ENCODE measurements at places on chromosomes 13 and 19.

GRCh38 chr19:4089946-4090345 is 23.2 kb upstream of the ZBTB7A start:
- DNase-seq, result no peak

GRCh38 chr19:6464070-6464873 is at the start of gene CRB3:
Gene CRB3, plus strand, starts transcription at chr19:6464271. Its CDS starts 431 bp downstream, at chr19:6464702.
- DNase-seq, result peak; percentile 44

DNA sequence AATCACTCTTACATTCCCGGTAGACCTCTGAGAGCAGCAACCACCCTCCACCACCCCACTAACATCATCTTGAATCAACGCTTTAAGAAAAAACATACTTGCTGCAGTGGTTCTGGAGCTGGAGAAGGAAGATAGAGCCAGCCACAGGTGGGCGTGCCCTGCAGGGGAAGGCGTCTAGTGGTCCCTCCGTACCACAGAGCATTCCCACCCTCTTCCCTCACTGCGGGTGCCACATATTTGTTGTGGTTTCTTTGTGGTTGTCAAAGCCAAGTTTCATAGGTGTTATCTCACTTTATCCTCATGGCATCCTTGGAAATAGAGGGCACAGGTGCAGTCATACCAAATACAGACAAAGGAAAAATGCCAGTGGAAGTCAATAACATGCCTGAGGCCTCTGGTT is 22.2 kb downstream of the COL4A2 start:
- DNase-seq, result no peak

DNA sequence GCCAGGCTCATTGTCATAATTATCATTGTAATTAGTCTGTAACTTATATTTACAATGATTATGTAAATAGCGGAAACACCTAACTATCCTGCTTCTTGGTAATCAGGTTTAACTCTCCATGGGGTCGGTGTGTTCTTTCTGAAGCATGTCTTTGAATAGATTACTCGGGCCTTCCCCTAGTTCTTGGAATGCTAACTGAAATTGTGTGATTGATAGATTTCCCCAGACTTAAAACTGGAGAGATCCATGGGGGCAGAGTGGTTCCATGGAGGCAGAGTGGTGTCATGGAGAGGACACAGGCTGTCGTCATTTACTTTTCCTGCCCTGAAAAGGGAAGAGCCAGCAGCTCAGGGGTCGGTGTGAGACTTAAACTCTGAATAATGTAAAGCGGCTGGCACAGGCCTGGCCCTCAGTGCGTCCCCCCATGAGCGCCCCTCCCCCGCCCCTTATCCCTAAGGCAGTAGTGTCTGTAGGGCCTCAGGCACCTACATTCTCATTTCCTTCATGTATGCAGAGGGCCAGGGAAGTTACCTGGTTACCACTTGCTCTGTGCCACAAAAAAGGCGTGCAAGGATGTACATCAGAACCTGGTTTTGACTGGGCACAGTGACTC is 225.1 kb downstream of the TM9SF2 start:
- DNase-seq, result no peak

DNA sequence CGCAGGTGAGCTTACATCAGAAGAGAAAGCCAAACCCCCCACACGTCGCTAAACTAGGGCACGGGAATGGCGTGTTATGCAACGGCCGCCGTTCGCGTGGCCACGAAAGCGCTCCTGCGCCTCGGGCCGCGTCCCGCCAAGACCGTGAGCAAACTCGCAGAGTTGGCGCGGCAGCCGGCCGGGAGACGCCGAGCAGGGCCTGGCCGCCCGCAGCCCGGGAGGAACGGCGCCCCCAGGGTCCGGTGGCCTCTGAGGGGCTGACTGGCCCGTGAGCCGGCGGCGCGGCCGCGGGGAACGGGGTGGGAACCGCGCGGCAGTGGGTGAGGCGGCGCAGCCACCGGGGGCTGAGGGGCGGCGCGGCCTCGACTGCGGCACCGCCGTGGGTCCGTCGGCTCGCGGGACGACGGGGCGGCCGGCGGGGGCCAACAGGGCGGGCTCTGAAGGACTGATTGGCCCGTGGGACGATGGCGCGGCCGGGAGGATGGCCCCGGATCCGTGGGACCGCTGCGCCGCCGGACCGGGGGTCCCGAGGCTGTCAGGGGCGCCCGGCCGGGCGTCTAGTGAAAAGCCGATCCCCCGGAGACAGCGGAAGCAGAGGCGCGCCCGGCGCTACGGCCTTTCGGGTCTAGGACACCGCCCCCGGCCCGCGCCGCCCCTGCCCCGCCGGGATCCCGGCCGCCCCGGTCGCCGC is 903 bp downstream of the LATS2 start:
- peak; percentile 27 for DNase-seq
